ENCODE measurements at places on chromosomes 6 and 20.

- no peak for DNase-seq
Observed at GRCh38 chr6:56062836-56063235, 184.5 kb downstream of the COL21A1 start.

DNA sequence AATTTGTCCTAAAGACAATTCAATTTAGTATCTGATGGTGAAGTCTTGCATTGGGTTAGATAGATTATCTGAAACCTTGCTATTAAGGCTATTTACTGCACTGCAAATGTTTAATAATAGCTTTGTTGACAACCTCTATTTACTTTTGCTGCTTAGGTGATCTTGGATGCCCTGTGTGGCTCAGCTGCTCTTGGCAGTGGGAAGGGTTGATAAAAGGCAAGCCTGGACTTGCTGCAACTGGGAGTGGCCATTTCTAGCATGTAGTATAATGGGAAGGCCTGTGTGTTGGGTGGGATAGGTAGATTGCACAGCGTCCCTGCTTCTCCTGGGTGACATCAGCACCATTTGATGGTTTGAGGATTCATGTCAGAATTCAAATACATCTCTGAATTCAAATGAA lies 49.1 kb downstream of the ARMC2 start:
- DNase-seq: no peak

DNA sequence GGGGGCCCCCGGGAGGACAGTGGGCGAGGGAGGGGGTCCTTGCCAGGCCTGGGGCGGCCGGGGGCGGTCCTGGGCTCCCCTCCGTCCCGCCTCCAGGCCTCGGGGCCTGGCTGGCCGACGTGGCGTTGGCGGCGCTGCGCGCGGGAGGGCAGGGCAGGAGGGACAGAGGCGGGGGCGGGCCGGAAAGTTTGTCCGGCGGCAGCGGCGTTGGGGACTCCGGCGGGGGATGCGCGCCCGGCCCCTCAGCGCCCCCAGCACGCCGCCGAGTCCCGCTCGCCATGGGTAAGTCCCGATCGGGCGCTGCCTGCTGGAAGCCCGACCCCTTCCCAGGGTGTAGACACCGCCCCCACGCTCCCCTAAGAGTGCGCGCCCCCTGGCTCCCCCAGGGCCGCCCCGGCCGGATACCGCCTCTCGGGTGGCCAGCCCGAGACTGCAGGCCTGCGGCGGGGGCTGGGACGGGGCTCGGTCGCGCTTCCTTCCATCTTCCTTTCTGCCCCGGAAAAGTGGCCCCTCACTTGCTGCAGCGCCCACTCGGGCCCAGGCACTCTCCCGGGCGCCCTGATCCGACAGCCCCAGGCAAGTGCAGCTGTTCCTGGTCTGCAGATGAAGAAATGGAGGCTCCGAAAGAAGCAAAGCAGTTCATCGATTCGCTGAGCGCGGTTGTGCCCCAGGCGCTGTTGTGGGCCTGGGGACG lies at the start of gene SLC2A10:
Gene SLC2A10 (plus strand): TSS at position 191 of the 694 bp plus-strand sequence. CDS start 88 bp downstream, at position 279.
- DNase-seq: no peak

GRCh38 chr6:151300267-151300991 lies 60.7 kb downstream of the AKAP12 start:
- no peak for DNase-seq

Data from activated naive CD4-positive, alpha-beta T cell treated with Interleukin-2 at 50 U/mL for 16 hours (primary cell).